Endothelial cell of umbilical vein (primary cell): ENCODE measurements at places on chromosomes 6 and 20.

DNA sequence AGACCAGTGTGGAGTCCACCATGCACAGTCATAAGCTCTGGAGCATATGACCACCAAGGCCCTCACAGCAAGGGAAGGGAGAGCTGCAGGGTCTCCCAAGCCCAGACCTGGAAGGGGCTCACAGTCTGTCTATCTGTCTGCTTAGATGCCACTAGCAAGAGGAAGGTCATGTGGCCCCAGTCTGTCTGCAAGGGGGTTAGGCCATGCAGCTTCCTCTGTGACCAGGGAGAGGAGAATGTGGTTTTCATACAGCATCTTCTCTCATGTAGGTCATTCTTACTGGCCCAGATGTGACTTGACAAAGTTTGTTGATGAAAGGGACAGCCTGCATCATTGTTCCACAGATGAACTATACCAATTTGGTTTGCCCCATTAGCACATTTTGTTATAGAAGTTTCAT lies 260.8 kb downstream of the FARS2 start:
- no peak overlapping the region for H3K4me3 ChIP-seq
- no peak for DNase-seq
- no peaks in the 10 kb centered on the region for H3K27me3 ChIP-seq
- H3K36me3 ChIP-seq = no peaks in the 10 kb centered on the region
- no peak overlapping the region for H3K27ac ChIP-seq

DNA sequence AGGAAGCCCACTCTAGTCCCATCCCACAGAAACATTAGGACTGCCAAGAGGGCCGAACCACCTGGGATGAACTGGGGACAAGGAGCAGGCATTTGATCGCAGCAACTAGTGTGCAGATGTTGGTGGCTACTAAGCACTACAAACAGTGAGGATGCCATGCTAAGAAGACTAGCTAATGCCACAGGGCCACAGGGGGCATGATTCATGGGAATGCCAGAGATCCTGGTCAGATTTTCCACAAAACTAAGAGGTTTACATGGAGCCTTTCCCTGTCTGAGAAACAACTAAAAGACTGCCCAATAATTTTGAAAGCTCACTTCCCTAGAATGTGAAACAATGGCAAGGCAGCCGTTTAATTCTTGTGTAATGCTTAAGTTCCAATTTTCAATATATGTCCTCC lies 375.9 kb upstream of the PTCHD4 start:
- no peak overlapping the region for H3K4me3 ChIP-seq
- H3K27me3 ChIP-seq = no peaks in the 10 kb centered on the region
- no peak for DNase-seq
- H3K27ac ChIP-seq = no peak overlapping the region
- no peaks in the 10 kb centered on the region for H3K36me3 ChIP-seq
- H3K4me1 ChIP-seq = no peaks in the 10 kb centered on the region

GRCh38 chr6:115071962-115072361 lies 729.1 kb upstream of the HS3ST5 start:
- no peaks in the 10 kb centered on the region for H3K4me1 ChIP-seq
- H3K27me3 ChIP-seq = no peaks in the 10 kb centered on the region
- H3K27ac ChIP-seq = no peak overlapping the region
- no peak overlapping the region for H3K4me3 ChIP-seq

- no peak overlapping the region for H3K27ac ChIP-seq
- peaks cover 16% of the 10 kb centered on the region for H3K4me1 ChIP-seq
- H3K4me3 ChIP-seq = no peak overlapping the region
- no peaks in the 10 kb centered on the region for H3K27me3 ChIP-seq
- no peak for DNase-seq
These were observed 38.9 kb upstream of the STMND1 start for GRCh38 chr6:17062871-17063440.

GRCh38 chr6:155309150-155309549 lies 5.1 kb downstream of the TFB1M start:
- H3K4me3 ChIP-seq = no peak overlapping the region
- H3K27ac ChIP-seq = peak overlapping the region; percentile 28
- no peak for DNase-seq
- no peaks in the 10 kb centered on the region for H3K27me3 ChIP-seq
- peaks cover 4% of the 10 kb centered on the region for H3K36me3 ChIP-seq

DNA sequence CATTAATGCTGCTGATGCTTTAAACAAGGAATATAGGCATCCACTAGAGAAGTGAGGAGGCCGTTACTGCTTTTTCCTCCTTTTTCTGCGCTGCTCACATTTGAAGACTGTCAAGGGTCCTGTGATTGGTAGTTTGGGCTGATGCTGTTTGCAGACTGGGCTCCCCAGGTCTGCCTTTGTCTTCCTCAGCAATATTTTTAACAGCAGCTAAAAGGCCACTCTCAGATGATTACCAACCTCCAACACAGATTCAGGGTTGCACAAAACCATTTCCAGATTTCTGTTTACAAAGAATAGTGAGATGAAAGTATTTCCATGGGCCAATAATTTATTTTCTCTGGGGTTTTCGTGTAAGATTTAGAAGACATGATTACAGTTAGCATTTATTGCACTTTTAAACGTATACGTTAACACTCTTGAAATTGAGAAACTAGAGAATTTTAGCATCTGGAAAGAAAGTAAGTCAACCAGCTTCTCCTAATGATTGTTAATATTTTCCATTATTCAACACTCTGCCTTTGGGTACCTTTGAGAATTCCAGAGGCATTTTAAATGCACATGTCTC lies 475.3 kb upstream of the SOX4 start:
- H3K4me1 ChIP-seq = no peaks in the 10 kb centered on the region
- H3K4me3 ChIP-seq = no peak overlapping the region
- no peak for DNase-seq
- H3K36me3 ChIP-seq = no peaks in the 10 kb centered on the region
- H3K27me3 ChIP-seq = no peaks in the 10 kb centered on the region
- no peak overlapping the region for H3K27ac ChIP-seq

DNA sequence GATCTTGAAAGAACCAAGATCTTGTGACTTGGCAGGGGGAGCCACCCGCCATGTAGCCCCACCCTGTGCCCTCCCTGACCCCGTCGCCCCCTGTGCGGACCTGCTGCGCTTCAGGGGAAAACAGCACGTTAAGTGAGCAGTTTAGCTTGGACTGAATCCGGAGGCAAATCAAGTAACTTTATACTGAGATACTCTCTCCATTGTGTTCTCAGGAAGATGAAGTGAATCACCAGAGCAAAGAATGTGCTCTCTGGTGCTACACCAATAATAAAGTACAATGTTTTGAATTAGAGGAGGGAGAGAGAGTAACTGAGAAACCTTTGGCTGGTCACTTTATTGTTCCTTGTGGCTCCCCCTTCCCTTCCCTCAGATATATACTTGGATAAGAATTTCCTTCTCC lies 83.4 kb downstream of the TXNDC5 start:
- peaks cover 26% of the 10 kb centered on the region for H3K36me3 ChIP-seq
- H3K27me3 ChIP-seq = no peaks in the 10 kb centered on the region
- H3K4me1 ChIP-seq = peaks cover 53% of the 10 kb centered on the region
- peak; percentile 93 for DNase-seq
- H3K4me3 ChIP-seq = no peak overlapping the region

DNA sequence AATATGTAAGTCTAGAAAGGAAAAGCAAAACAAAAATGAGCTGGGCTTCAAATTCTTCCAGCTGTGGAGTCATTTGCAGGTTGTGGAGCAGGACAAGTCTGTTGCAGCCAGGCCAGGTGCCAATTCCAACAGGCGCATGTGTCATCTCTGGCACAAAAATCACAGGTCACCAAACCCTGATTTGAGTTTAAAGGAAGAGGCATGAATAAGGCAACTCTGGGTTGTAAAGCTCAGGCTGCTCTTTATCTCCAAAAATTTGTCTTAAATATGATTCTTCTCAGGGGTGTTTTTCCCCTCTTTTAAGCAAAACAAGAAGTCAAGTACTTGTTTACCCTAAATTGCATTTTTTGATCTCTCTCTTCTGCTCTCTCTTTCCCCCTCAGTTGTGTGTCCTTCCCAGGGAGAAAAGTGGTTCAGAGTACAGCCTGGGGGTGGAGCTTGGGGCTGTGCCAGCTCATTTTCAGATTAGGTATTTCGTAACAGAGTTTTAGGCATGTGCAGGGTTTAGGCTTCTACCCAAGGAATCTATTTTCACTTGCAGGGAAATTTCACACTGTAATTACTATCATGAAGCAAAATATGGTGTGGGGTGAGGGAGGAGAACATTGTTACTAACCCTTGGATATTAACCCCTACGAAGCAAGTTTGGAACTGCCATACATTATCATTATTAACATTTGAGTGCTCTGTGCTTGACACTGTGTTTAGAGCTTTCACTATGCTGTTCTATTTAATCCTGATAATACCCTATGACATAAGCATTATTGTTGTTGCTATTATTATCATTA lies 8.3 kb upstream of the NCOA3 start:
- no peak overlapping the region for H3K4me3 ChIP-seq
- no peak overlapping the region for H3K27ac ChIP-seq
- peak; percentile 49 for DNase-seq
- H3K4me1 ChIP-seq = peaks cover 7% of the 10 kb centered on the region
- no peaks in the 10 kb centered on the region for H3K36me3 ChIP-seq

- no peak overlapping the region for H3K27ac ChIP-seq
- H3K27me3 ChIP-seq = no peaks in the 10 kb centered on the region
- no peaks in the 10 kb centered on the region for H3K36me3 ChIP-seq
- H3K4me1 ChIP-seq = peaks cover 10% of the 10 kb centered on the region
These were observed 109.8 kb upstream of the DST start for GRCh38 chr6:56752534-56752933.

GRCh38 chr6:39076623-39077535 lies 28.3 kb downstream of the GLP1R start:
- no peaks in the 10 kb centered on the region for H3K27me3 ChIP-seq
- no peaks in the 10 kb centered on the region for H3K36me3 ChIP-seq
- no peak overlapping the region for H3K4me3 ChIP-seq

- no peaks in the 10 kb centered on the region for H3K4me1 ChIP-seq
- H3K27ac ChIP-seq = no peak overlapping the region
- no peak overlapping the region for H3K4me3 ChIP-seq
- H3K27me3 ChIP-seq = no peaks in the 10 kb centered on the region
These were observed 129.2 kb downstream of the TBX18 start for GRCh38 chr6:84635081-84635761.

DNA sequence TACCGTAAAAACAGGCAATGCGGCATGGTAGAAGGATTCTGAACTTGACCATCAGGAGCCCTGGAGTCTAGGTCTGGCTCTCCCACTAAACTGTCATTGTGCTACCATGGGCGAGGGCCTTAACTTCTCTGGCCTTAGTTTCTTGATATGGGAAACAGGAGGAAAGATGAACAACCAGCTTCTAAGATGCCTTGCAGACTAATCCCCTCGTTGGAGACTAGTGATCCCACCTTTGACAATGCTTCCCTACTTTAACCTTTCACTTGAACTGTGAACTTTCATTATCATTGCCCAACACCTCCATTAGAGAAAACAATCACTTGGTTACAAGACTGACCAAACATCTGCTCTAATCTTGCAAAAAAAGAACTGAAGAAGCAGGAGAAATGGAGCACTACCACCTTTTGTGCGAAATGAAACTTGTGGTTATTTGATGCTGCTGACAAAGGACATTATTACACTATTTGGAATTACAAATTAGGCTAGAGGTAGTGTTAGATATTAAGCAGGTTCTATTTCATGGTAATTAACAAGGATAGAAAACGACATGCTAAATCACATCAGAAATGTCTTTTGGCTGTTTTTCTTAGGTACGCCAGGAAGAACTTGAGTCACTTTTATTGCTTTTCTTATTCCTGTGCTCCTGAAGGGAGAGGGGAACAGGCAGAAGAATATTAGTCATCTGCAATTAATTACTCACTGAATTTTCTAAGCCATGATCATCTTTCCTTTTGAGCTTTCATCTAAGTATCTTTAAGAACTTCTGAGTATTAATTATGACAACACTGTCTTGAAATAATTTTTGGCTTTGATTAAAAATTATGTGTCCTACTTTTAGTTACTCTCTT lies 39.1 kb upstream of the ARHGAP18 start:
- peaks cover 53% of the 10 kb centered on the region for H3K4me1 ChIP-seq
- H3K4me3 ChIP-seq = peak overlapping the region; percentile 30
- H3K27me3 ChIP-seq = no peaks in the 10 kb centered on the region
- peak overlapping the region; percentile 80 for H3K27ac ChIP-seq
- H3K36me3 ChIP-seq = no peaks in the 10 kb centered on the region

- peaks cover 19% of the 10 kb centered on the region for H3K4me1 ChIP-seq
- no peaks in the 10 kb centered on the region for H3K27me3 ChIP-seq
- peak overlapping the region; percentile 20 for H3K27ac ChIP-seq
- peak; percentile 84 for DNase-seq
- H3K4me3 ChIP-seq = no peak overlapping the region
These were observed 95.7 kb downstream of the FILIP1 start for GRCh38 chr6:75397656-75398465.

- no peaks in the 10 kb centered on the region for H3K27me3 ChIP-seq
- DNase-seq = no peak
- H3K4me1 ChIP-seq = no peaks in the 10 kb centered on the region
- no peak overlapping the region for H3K27ac ChIP-seq
- H3K36me3 ChIP-seq = no peaks in the 10 kb centered on the region
- H3K4me3 ChIP-seq = no peak overlapping the region
These were observed 83.1 kb downstream of the KCNB1 start for GRCh38 chr20:49399329-49399728.

DNA sequence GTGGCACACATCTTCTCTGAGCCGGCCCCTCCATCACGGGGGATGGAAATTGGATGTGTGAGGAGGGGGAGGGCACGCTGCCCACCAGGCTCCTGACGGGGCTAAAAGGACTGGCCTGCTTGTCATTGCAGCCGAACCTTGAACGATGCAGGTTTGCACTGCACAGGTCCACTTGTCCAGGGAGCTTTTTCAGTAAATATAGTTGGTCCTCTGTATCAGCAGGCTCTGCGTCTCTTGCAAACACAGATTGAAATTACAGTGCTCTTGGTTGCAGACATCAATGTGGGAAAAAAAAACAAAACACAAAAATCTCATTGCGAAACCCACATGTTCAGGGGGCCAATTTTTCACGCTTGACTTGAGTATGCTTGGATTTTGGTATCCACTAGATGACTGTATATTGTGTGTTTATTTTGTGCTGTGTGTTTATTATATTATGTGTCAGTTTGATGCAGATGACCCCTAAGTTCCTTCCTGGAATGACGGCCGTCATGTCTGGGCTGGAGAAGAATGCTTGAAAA lies 29.2 kb downstream of the ERMARD start:
- peak; percentile 28 for DNase-seq
- H3K4me1 ChIP-seq = peaks cover 10% of the 10 kb centered on the region
- H3K36me3 ChIP-seq = no peaks in the 10 kb centered on the region

GRCh38 chr6:85865420-85866369 lies 223.0 kb upstream of the SYNCRIP start:
- H3K27me3 ChIP-seq = no peaks in the 10 kb centered on the region
- H3K4me1 ChIP-seq = peaks cover 23% of the 10 kb centered on the region
